Stimulated activated CD8-positive, alpha-beta memory T cell treated with anti-CD3 and anti-CD28 coated beads, Interleukin-4, amount 100 ng/mL, for 4 hours (primary cell): ENCODE measurements at places on chromosomes 5 and 9.

DNA sequence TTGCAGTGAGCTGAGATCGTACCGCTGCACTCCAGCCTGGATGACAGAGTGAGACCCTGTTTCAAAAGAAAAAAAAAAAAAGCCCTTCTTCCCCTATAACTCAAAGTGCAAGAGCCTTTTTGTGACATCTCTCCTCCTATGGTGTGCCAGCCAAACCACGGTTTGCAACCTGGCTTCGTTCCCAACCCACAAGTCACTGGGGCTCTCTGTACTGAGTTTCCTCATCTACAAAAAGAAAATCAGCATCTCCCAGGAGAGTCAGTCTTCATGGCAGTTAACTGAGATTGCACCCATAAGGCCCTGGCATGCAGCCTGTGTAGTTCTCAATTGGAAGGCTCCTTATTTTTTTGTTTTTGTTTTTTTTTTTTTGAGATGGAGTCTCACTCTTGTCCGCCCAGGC, 14.8 kb downstream of the ODF2 start:
- DNase-seq: no peak

DNA sequence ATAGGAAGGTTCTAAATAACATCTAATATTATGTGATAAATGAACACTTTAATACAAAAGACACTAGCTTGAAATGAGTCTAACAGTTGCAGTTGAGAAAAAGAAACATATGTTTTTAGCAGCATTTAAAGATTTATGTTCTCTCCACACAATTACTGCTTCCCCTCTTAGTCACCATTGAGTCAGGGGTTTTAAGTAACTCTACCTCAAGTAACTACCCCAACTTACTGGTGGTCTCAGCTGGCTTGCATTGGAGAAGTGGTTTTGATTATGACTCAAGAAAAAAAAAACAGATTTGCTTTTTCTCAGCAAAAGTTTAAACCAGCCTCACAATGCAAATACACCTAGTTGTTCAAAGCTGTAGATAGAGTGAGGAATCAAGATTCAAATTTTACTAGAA, 1216.5 kb upstream of the CDH9 start:
- no peak for DNase-seq

GRCh38 chr9:72537011-72537545, 15.7 kb downstream of the TMC1 start:
- DNase-seq: no peak

DNA sequence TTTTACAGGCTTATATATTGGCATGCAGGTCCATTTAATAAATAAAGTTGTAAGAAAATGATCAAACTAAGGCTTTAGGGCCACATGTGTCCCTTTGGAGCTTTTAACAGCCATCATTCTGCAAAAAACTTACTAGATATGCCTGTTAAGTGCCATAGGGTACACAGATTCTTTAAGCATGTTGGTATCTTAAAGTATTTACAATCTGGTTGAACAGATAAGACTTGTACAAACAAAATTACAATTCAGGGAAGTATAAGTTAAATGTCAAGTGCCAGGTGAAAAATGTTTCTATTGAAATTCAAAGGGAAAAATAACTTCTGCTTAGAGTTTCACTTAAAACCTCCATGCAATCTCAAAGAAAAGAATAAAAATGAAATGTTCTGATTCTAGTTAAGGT, 558.4 kb upstream of the ST8SIA4 start:
- DNase-seq: no peak

DNA sequence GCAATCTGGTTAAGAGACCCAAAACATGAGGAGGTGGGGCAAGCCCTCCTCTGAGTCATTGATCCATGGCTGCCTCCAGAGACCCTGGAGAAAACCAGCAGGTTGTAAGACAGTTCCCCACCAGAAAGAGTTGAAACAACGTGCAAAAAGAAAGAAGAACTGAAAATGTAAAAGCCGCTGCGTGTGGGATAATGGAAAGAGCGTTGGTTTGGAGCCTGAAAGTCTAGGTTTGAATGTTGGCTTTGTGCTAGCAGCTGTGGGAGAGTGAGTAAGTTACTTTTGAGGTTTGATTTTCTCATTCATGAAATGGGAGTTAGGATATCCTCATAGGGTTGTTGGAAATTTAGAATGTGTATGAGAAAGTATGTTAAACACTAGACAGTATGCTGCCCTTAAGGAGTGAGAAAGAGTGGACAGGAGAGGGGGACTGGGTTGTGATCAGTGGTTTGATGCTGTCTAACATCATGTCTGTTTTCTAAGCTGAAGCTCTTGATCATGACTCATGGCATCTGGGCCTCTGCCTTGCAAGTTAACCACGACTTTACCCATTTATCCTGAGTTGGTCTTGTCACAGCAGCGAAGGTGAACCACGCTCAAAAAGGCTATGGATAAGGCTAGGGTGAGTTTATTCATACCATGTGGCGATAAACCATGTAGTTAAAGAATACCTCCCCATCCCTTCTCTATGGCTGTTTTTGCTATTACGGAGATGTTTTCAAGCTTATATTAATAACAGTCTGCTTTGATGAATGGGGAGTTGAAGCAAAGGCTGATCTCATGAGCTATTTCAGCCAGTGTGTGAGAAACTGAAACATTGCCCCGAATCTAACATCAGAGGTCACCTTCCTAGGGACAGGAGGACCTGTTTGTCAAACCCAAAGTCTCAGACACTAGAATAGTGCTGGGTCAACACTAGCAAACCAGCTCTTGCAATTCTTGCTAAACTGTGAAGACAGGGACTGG, 41.3 kb downstream of the ZNF366 start:
- DNase-seq: no peak

DNA sequence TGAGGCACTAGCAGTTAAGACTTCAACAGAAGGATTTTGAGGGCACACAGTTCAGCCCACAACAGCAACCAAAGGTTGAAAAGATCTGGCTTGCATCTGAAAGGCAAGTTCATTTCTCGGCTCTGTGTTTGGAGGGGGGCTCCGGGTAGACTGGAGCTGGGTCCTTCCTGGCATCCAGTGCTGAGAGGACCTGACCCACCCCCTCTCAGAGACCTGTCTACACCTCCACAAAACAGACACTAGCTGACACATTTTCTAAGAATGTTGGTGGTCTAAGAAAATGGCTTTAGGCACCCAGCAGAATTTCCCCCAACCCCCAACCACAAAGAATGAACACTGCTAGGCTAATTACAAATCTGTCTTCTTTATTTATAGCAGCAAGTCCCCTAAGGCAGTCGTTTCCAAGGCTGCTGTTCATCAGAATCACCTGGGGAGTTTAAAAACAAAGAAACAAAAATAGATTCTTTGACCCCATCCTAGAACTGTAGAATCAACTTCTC, 6.2 kb upstream of the PTCH1 start:
- no peak for DNase-seq

- DNase-seq: no peak
These were observed 564.3 kb downstream of the ZNF608 start for GRCh38 chr5:124182133-124182532.

DNA sequence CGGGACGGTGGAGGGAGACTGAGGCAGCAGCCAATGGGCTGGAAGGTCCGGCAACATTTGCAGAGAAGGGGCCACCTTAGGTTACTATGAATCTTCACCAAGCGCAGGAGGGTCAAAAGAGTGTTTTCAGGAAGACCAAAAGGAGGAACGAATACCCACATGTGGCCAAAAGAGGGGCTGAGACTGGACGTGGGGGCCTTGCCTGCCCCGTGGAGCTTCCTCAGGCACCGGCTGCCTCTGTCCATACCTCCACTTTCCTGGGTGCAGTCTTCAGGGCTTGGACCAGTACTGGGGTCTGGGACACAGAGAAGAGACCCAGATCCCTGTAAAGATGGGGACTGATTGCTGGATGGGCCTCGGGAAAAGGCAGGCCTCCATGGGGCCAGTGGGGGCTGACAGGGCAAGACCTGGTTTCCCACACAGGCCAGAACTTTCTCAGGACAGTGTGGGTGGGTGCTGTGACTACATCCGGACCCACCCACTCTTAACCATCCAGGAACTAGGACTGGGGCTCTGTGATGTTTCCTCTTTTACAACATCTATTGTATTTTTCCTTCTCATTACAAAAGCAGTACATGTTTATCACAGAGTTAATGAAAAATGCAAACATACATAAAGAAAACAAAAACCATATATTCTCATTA, 294.7 kb downstream of the ZSWIM6 start:
- no peak for DNase-seq

- no peak for DNase-seq
These were observed 77.8 kb upstream of the TARS1 start for GRCh38 chr5:33362915-33363314.

DNA sequence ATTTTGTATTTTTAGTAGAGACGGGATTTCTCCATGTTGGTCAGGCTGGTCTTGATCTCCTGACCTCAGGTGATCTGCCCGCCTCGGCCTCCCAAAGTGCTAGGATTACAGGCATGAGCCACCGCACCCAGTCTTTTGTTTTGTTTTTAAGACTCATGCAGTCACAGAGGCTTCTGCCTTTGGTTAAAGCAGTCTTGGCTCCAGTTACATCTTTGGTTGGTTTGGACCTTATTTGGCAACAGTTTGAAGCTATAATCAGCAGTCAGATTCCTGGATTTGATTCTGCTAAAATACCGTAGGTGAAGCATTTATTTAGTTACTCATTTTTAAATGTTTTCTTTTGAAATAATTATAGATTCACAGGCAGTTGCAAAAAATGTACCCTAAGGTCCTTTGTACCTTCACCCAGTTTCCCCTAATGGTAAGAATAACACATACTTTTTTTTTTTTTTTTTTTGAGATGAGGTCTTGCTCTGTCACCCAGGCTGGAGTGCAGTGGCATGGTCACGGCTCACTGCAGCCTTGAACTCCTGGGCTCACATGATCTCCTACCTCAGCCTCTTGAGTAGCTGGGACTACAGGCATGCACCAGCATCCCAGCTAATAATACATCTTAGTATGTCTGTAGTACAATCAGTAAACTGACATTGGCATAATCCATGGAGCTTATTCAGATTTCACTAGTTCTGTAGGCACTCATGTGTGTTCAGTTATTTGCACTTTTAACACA, 15.7 kb downstream of the USP20 start:
- no peak for DNase-seq

DNA sequence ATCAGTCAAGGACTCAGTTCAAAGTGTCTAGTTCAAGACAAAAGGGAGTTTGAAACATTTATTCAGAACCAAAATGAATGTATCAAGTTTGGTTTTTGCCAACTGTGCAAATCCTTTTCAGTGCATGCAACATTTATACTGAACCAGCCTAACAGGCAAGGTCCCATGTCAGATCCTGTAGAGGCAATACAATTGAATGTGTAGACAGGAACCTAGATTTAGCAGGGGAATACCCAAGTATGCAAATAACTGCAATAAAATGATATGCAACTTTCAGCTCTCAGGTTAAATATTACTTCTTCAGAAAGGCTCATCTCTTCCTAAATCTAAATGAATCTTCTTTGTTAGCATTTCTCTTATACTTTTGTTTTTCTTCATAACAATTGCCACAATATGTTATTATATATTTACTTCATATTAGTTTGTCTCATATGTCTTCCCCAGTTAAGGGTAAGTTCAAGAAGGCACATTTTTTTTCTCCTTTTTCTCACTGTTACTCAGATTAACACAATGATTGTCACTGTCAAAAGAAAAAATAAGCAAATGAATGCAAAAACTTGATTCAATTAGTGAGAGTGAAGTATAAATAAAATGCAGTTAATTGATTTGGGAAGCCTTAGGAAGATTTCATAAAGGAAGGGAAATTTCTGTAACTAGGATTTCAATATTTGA, 163.9 kb upstream of the RASA1 start:
- DNase-seq: no peak
